ENCODE measurements at places on chromosomes 7 and 10.

DNA sequence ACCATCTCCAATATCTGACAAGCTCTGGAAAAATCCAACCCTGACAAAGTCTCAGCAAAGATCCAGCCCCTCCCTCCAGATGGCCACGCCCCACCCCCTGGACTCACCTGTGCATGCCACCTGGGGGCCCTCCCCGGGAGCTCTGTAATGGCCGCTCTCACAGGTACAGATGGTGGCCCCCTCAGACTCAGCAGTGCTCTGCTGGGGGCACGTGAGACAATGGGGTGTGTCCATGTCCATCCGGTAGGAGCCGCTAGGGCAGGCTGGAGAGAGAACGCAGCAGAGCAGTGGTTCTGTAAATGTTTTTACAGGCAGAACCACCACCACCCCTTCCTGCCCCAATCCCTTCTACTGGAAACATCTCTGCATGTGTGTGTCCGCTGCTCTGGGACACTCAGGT, 9.5 kb downstream of the EPHA1 start:
- no peak for ATAC-seq

- ATAC-seq = peak; percentile 75
These were observed 16.8 kb downstream of the GIMAP5 start for GRCh38 chr7:150753826-150754603.

GRCh38 chr7:150365194-150365593, 3.4 kb upstream of the REPIN1 start:
- ATAC-seq = no peak

DNA sequence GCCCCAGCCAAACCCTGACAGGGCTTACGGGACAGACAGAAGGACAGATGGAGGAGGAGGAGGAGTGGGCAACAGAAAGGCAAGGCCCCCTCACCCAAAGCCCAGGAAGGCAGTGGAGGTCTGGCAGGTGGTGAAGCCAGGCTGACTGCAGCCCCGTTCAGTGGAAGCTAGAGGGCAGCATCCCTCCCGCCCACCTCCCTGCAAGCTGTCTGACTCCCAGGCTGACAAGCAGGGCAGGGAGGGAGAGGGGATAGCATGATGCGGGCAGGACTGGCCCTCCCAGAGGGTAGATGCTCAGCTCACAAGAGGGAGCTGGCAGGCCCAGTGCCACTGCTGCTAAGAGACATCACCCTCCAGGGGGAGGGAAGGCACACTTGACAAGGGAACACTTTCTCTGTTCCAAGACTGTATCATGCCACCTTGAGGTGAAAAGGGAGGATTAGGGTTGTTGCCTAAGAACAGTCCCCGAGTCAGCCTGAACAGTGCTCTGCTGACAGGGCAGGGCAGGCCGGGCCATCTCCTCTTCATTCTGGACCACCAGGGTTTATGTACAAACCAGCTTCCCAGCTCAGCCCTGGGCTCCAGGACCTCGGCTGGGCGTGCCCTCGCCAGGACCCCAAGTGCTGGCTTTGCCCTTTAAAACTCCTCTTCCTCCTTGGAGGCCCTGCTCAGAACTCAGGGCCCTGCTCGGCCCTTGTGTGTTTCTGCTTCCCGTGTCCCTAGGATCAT, 61.8 kb downstream of the RASGEF1A start:
- peak; percentile 70 for ATAC-seq

DNA sequence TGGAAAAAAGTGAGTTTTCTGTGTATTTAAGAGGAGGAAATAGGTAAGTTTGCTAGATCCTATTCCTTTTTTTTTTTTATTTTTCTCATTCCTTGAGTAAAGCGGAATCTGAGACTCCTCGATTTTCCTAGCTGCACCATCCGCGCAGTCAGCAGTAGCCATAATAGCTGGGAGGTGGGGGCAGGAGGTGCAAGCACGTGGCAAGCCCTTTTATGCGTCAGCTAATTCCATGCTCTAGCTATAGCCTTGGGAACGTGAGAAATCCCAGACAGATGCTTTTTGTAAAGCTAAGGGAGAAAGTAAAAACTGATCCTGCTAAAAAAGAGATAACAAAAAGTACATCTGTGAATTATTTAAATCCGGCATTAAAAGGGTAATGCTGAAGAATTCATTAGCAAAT, 33.2 kb upstream of the TPK1 start:
- no peak for ATAC-seq

GRCh38 chr10:8315619-8316021, 261.1 kb downstream of the GATA3 start:
- peak; percentile 80 for ATAC-seq

- ATAC-seq = no peak
These were observed 89.8 kb upstream of the FGL2 start for GRCh38 chr7:77289387-77289786.

- ATAC-seq = no peak
These were observed 411.2 kb upstream of the LRRTM3 start for GRCh38 chr10:66514666-66515065.

GRCh38 chr10:86170255-86171108, 196.1 kb downstream of the GRID1 start:
- no peak for ATAC-seq

GRCh38 chr7:158542651-158543566, 44.7 kb downstream of the PTPRN2 start:
- no peak for ATAC-seq

DNA sequence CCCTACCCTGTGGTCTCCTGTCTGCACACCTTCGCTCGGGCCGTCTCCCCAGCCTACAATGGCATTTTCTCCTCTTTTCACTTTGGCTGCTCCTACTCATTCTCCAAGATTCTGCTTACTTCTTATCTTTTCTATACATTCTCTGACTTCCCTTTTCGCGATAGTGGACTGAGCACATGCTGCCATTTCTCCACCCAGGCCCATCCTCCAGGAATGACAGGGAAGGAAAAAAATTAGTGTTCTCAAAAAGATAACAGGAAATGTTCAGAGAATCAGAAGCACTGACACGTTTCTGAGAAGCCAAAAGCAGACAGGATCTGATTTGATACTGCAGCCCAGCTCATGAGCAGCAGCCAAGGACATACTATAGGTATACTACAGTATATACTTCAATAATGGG, 6.4 kb upstream of the ANXA11 start:
- no peak for ATAC-seq

- no peak for ATAC-seq
These were observed 536 bp downstream of the C10orf105 start for GRCh38 chr10:71719042-71719441.

GRCh38 chr7:103928581-103928980, 60.9 kb downstream of the RELN start:
- ATAC-seq = no peak

DNA sequence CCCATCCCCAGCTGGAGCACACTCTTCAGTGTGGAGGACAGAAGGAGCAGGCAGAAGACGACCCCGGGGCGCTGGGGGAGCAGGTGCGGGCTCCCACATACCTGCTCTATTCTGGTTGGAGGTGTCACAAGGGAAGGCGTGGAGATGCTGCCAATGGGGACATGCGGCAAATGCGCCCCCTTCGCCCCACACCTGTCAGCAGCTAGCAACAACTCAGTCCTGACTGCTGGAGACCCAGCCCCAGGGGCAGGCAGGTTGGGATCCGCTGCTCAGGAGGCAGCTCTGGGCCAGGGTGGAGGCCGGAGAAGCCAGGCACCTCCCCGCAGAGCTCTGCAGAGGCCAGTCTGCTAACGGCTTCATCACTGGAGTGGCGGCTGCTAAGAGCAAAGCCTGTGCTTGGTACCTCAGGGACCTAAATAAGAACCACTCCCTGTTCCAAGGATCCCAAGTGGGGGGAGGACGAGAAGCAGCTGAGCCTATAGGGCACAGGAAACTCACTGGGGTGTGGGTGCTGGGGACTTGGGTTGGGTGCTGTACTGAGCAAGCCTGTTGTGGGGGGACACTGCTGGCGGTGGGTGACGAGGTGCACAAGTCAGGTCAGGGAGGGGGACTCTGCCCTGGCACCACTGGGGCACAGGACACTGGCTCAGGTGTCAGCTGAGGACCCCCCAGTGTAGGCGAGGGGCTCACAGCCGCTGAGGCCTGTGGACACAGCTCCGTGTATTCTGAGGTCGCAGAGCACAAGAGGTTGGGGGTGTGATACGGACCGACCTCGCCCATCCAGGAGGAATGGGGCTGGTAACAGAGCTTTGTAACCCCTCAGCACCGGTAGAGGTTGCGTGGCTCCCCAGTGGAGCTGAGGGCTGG, 19.2 kb upstream of the GPR146 start:
- ATAC-seq = no peak

DNA sequence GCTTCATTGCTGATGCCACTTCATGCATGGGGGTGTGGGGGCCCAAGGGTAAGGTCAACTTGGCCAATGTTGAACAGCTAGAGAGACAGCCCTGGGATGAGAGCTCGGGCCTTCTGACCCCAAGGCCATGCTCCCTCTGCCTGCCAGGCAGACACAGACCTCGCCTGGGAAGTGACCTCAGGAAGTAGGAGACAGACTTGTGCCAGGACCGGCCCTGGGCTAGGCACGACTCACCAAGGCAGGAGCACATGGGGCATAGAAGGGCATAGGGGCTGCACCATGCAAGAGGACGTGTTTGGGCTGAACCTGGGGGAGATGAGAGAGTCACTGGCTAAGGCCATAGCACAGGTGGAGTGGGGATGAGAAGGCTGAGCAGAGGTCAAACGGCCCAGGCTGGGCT, 27.1 kb downstream of the ZCCHC24 start:
- ATAC-seq = no peak

- ATAC-seq = no peak
These were observed 177.7 kb upstream of the GHITM start for GRCh38 chr10:83961620-83962019.

DNA sequence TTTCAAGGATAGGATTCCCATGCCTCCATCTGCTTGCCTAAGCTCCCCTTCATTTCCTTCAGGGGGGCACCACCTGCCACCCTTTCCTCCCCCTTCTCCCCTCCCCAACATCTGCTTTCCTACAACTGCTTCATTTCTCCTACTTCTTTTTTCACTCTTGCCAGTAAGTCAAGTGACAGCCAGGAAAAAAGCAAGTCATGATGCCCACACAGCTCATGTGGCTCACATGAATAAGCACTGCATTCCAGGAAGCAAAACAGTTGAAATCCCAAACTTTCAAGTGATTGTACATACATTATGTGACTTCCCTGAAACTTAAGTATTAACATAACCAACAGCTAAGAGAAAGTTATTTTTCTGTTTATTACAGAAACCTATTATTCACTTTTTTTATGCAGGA, 78.6 kb downstream of the TNS3 start:
- no peak for ATAC-seq

DNA sequence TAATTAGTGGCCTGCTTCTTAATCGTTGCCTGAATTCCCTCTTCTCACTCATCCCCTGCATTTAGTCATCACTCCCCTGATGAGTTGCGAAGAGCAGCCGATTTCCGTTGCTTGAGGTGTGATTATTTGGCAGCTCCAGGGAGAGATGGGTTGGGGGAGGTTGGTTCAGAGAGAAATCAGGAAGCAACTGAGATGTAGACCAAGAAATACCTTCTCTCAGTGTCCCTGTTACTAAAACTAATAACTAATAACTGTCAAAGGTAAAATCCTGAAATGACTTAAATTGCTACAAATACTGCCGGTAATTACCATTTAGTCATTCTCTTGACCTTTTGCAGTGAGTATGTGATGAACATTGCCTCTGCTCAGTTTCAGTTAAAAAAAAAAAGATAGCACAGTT, 76.9 kb downstream of the ELMO1 start:
- peak; percentile 71 for ATAC-seq

DNA sequence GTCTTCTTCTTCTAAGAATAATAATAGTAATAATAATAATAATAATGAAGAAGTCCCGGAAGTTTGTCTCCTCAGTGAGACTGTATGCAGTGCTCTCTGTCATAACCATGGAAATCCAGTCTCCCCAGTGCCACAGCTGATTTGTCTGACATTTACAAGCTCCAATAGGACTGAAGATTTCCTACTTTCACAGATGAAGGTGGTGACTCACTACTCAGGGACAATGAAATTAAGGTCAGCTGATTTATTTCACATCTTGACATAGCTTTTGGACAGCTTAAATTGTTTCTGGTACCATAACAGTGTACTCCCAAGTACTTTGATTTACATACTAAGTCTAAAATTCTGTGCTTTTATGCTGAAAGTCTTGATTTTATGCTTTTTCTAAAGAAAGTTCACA, 6.9 kb downstream of the CELF2 start:
- no peak for ATAC-seq

GRCh38 chr7:105958012-105958411, 5.1 kb upstream of the CDHR3 start:
- no peak for ATAC-seq

GRCh38 chr10:22372917-22373316, 27.6 kb downstream of the SPAG6 start:
- no peak for ATAC-seq

- ATAC-seq = peak; percentile 65
These were observed 27.1 kb downstream of the OGDH start for GRCh38 chr7:44633254-44634186.

DNA sequence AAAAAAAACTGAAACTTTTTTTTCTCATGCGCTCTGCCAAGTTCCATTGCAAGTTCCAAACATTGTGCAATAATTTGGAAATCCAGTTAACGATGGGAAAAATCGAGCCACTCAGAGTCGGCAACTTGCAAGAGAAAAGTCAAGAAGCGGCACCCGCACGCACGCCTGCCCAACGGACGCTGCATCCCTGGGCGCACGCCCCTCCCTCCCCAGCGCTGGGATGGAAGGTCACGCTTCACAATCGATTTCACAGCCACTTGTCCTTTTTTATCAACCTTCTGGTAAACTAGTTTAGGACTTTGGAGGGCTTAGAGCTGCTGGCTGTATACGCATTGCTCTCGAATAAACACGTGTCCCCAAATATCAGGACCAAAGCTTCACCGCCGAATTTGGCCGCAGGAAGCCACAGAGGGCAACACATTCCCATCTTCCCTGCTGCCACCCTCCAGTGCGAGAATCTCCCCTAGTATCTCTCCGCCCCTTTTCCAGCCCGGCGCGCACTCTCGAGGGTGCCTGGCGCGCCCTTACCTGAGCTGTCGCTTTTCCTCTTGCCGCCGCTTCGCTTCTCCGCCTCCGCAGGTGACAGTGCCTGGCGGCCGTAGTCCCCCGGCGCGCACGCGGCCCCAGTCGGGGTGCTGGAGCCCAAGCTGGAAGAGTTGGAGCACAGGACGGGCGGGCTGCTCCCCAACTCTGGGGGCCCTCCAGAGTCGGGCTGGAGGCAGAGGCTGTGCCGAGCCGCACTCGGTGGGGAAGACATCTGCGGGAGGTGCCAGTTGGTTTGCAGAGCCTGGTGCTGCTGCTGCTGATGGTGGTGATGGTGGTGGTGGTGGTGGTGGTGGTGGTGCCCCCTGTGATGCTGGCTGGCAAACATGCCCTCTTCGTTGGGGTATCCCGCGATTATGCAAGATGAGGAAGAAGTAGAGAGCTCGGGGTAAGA, 857 bp downstream of the MEOX2 start:
- no peak for ATAC-seq

DNA sequence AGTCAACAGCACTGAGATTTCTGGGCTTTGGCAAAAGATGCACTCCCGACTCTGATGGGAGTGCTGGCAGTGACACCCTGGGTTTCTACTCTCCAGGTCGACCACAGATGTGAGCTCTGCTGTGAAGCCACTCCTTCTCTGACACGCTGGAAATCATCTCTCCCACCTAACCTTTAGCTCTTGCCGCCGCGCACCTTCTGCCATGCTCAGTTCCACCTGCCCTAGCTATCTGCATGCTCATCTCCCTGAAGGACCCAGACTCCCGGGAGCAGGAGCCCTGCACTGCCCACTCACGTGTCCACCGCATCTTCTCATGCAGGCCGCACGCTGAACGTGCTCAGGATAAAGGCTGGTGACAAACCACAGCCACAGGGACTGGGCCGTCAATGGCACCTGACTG, 174.8 kb downstream of the TNS3 start:
- ATAC-seq = no peak
